ENCODE measurements at places on chromosomes 6 and 20. TPM values are rescaled to one million over a fixed set of nuclear protein-coding genes. Genes with fewer than 3 reads are reported as not detected.
A peak's percentile ranks its signal among the peaks of the same experiment; 100 is the strongest.

MYCT1 gene
- total RNA-seq, result 0.13 TPM

DNA sequence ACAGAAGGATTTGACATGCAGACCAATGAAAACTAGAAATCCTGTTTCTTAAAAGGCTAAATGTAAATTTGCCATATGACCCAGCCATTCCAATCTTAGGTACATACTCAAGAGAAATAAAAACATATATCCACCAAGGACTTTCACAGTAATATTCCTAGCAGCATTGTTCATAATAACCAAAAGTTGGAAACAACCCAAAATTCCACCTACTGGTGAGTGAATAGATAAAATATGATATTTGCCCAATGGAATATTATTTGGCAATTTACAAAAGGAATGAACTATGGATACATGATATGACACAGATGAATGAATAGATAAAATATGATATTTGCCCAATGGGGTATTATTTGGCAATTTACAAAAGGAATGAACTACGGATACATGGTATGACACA, 22.7 kb downstream of the MTCL3 start:
- DNase-seq, result peak; percentile 43

DNA sequence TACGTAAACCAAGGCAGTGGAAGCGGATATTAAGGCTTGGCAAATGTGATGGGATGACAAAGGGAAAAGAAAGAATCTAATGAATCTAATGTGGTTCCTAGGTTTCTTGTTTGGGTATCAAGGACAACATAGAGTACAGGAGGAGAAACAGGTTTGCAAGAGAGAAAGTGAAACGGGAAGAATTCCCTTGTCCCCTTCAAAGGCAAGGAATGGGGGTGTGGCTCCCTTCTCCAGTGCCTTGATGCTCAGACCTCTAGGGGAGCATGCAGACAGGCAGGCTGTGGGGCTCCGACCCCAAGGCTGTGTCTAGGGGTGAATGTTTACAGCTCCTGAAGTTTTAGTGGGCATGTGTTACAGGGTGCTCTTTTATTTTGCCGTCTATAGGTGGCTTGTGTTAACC, 317.5 kb upstream of the HSF2 start:
- no peak for DNase-seq

DNA sequence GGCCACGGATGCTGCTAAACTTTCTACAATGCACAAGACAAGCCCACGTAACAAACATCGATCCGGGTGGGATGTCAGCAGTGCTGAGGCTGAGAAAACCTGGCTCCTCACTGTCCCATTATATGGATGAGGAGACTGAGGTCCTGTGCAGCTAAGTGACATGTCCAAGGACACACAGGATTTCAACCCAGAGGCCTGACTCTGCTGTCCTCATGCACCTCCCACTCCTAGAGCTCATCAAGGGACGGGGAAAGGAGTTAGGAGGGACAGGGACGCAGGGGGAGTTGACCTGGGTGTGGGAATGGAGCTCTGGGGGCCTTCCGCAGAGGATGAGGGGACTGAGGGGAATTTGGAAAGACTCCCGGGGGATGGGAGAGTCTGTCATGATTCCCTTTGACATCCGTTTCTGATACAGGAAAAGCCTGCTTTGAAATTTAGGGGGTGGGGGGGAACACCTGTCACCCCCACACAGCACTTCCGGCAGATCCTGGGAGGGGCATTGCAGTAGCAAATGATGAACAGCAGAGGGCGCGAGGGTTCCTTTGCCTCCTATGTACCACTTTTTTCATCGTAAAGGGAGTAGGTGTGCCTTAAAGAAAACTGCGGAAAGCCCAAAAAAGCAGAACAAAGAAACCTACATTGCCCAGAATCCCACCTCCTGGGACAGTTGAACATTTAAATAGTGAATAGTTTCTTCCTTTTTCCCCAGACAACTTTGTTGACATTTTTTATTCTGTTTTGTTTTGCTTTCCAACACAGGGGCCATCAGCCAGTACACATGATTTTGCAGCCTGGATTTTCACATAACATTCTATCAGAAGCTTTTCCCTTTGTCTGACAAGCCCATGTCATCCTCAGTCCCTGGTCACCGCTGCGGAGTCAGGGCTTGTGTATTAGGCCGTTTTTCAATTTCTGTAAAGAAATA, 48.6 kb downstream of the SLC2A10 start:
- peak; percentile 46 for DNase-seq

DNA sequence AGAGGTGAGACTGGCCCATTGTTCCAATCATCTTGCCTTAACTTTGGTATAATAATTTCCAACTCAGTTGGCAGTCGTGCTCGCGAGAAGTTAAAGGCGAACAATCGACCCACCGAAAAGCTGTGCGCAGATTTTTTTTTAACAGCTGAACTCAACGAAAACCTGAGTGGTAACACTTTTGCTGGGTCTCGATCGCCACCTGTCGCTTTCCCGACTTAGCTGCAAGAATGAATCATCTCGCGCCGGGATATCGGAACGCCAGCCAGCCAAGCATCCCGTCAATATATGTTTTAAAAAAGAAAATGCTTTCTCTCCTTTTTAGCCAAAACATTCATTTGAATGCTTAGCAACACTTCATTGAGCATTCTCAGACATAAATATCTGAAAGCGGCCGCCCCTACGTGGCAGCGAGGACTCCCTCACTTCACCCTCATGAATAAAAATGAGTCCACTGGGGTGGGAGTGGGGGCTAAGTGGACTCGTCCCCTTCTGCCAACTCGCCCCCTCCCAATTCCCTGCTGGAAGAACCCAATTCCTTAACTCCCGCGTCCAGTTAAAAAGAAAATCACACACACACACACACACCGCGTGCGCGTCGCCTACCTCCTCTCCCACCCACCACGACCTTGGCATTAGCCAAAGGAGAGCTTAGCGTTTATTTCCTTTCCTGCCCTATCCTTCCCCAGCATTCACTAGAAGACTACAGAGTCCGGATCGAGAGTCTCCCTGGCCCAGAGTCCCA, 1.5 kb downstream of the COL12A1 start:
- peak; percentile 74 for DNase-seq

GRCh38 chr20:5807431-5807830, 57.2 kb downstream of the SHLD1 start:
- no peak for DNase-seq
